ENCODE measurements at places on chromosomes 7 and 10. TPM values are rescaled to one million over a fixed set of nuclear protein-coding genes. Genes with fewer than 3 reads are reported as not detected.

GRCh38 chr7:12066004-12066403 is 145.1 kb upstream of the TMEM106B start:
- DNase-seq, result no peak

The SLC39A12 gene
- total RNA-seq, result not detected

The GJD4 gene
- total RNA-seq, result not detected

The KIAA1217 gene
- total RNA-seq, result 8.2 TPM

Data from RPMI7951 (cell line).